ENCODE measurements at places on chromosomes 16 and 17.
A peak's percentile ranks its signal among the peaks of the same experiment; 100 is the strongest.

DNA sequence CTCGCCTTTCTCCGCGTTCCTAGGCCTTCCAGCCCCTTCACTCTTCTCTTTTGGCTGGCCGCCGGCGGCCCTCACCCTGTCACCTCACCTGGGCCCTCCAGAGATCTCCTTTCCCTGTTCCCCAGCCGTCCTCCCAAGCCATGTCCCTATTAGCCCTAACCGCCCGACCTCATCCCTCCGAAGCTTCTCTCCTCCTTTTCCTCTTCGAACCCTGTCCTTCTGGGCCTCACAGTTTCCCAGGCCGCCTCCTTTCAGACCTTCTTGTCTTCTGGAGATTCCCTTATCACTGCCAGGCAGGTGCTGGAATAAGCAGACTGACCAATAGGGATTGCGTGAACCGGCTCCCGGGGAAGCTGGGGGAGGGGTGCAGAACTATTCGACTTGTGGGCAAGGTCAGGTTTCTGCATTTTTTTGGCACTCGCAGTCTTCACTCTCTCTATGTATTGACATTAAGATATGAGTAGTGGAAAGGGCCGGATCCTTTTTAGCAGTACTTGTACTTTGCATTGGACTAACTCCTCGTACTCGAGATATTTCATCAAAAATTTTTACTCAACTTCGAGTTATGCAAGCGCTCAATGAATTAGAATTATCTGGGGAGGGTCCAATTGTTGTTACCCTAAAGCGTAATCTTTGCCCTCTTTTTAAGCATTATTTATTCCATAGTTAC lies 690 bp downstream of the RHOT1 start:
- DNase-seq: peak; percentile 51

DNA sequence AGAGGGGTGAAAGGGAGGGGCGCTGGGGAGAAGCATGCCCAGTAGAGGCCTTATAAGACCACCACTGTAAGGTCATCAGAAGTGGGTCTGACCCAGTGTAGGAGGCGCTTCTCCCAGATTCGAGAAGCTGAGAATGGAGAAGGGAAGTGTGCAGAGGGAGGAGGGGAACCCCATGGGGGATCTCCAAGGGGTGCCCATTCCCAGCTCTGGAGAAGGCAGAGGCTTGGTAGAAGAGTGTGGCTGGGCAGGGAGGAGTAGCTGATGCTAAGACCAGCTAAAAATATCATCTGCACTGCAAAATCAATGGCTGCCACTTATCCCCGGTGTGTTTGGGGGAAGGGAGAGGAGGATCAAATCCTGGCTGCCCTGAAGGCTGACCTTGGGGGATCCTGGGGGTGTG lies 7.2 kb downstream of the NGFR start:
- DNase-seq: no peak

GRCh38 chr16:68100488-68100887 lies 15.3 kb downstream of the NFATC3 start:
- DNase-seq: no peak

DNA sequence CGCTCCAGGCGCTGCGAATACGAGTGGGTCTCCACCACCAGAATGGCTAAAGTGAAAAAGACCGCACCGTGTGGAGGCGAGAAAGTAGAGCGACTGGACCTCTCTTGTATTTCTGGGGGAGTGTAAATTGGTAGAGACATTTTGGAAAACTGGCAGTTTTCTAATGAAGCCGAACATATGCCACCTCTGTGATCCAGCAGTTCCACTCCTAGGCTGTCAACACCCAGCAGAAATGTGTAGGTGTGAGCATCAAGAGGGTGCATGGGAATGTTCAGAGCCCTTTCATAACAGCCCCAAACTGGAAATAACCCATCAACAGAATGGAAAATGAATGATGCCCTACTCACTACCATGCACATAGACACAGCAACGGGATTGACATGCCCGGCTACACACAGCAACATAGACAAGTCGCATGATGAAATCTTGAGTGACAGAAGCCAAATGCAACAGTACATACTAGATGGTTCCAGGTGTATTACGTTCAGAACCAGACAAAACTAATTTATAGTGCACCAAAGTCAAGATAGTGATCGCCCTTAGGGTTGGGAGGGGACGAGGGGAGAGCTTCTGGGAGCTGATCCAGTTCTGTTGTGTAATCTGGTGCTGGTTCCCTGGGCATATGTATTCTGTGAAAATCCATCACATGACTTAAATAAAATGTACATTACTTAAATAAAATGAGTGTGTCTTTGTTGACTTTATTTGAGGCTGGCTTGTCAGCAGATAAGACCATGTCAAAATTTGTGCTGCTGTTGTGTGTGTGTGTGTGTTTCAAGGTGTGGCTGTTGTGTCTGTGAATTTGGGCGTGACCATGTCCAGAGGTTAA lies 877 bp upstream of the BCL7C start:
- DNase-seq: no peak

GRCh38 chr16:2767140-2767731 lies 9.8 kb downstream of the ELOB start:
- DNase-seq: no peak

GRCh38 chr17:37708008-37708615 lies 36.7 kb downstream of the HNF1B start:
- no peak for DNase-seq

GRCh38 chr17:41627316-41628072 lies 3.1 kb upstream of the KRT17 start:
- no peak for DNase-seq

- no peak for DNase-seq
These were observed 275.7 kb downstream of the TOX3 start for GRCh38 chr16:52271088-52271750.

DNA sequence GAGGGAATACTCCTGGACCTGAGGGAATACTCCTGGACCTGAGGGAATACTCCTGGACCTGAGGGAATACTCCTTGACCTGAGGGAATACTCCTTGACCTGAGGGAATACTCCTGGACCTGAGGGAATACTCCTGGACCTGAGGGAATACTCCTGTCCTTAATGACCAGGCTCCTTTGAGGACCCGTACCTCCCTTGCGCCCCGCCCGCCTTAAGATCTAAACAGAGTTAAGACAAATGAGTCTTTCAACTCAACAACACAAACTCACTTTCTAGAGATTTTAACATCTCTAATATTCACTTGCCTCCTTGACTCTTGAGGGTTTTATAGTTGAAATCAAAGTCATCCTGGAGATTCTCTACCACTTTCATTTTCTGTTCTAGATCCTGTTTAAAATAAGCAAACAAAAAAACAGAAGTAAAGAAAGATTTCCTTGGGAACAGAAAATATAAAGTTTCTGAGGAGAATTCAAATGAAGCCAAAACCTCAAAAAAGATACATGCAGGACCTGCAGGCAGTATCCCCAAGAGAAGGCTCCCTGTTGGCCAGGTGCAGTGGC lies 49.7 kb downstream of the STAT3 start:
- no peak for DNase-seq

- DNase-seq: no peak
These were observed 132.3 kb upstream of the RPL38 start for GRCh38 chr17:74070998-74071679.

- DNase-seq: no peak
These were observed 84.5 kb downstream of the MRM3 start for GRCh38 chr17:866568-867103.

DNA sequence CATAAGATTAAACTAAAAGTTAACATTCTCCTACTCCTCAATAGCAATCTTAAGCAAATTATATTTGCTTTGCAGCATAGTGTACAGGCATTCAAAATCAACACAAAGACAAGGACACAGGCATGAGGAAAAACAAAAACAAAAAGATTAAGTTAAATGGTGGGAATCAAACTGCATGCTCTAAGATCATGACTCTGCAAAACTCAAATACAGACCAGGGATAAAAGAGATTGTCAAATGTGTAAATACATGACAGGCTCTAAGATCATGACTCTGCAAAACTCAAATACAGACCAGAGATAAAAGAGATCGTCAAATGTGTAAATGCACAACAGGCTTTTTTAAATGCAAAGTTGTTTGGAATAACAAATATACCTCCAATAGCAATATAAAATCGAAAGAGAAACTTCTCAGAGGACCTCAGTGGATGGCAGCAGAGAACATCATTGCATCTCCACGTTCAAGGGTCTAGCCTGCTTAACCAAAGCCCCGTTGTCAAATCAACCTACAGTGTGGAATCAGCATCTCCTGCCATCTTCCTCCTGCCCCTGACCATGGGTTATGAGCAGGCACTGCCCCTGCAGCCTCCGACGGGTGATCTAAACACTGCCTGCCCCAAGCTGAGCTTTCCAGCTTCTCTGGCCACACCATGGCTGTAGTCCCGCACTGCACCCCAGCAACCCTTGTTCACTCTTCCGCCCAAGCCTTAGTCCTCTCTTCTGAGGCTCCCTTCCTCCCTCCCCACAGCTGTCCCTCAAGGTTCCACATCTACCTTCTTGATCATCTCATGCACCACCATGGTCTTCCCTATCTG lies 446.1 kb downstream of the SOX9 start:
- DNase-seq: no peak

DNA sequence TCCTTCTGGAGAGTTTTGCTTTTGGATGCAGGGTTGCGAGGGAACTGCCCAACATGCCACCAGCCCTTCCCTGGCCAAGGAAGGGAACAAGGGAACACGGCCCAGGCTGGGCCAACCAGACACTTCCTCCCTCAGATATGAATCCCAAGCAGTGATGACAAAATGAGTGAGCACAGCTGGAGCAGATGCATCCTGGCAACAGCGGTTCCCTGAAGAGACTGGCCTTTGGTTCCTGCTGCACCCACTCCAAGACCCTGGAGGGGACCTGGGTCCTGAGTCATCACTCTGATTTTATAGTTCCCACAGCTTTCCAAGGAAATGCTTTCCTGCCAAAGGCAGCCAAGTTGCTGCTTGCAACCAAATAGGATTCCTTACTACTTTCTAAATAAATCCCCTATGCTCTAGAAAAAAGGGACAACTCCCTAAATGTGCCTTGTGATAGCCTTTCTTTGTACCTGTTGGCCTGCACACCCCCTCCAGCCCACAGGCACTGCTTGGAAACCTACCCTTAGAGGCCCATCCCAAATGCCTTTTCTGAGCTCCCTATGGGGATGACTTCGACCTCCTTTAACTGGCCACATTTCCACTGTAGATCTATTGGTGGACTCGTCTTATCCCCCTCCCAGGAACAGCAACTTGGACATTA lies 5.3 kb downstream of the ST3GAL2 start:
- peak; percentile 66 for DNase-seq

GRCh38 chr16:89352091-89352681 lies 134.7 kb downstream of the ZNF778 start:
- DNase-seq: no peak

DNA sequence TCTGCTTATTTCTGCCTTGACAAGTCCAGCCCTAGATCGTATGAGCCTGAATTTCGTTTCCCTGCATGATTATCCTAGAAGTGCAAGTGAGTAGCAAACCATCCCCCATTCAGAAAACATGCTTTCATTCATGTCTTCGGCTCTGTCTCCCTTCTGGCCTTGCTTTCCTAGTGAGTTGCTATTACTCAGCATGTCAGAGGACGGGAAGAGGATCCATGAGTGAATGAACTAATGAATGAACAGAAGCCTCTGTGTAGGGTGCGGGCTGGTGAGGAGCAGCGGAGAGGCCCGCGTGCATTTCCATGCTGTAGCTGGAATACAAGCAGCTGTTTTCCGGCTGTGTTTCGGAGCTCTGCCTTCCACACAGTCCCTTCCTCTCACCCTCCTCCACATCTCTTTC lies 155.7 kb upstream of the NOL11 start:
- DNase-seq: no peak

- no peak for DNase-seq
These were observed 11.5 kb downstream of the TRIM25 start for GRCh38 chr17:56902348-56902747.

DNA sequence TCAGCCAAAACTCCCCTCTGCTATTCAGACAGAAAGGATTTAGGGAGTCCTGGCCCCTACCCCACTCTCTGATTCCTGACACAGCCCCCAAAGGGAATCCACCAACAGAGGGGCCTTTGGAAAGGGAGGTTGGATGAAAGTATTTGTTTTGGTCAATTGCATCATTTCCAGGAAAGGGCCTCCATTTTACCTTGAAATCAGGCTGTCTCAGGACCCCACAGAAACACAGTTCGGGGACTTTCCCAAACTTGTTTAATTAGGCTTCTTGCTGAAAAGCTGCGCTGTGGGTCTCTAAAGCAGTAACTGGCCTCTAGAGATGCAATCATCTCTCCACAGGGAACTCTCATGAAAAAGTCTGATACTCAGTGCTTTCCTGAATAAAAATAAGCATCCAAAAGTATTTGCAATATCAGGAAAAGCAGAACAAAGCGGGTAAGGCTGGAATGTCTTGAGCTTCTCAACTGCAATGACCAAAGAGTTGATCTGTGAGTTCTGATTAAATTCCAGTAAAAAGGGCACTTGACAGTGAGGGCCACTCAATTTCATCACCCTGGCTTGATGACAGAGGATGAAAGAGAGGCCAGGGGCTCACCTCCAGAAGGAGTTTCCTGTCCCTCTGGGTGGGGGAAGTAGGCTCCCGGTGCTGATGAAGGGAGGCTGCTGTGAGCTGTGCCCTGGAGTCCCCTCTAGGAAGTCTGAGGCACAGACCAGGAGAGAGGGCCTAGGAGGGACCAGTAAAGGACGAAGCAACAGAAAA lies 36.3 kb downstream of the LYRM9 start:
- no peak for DNase-seq

DNA sequence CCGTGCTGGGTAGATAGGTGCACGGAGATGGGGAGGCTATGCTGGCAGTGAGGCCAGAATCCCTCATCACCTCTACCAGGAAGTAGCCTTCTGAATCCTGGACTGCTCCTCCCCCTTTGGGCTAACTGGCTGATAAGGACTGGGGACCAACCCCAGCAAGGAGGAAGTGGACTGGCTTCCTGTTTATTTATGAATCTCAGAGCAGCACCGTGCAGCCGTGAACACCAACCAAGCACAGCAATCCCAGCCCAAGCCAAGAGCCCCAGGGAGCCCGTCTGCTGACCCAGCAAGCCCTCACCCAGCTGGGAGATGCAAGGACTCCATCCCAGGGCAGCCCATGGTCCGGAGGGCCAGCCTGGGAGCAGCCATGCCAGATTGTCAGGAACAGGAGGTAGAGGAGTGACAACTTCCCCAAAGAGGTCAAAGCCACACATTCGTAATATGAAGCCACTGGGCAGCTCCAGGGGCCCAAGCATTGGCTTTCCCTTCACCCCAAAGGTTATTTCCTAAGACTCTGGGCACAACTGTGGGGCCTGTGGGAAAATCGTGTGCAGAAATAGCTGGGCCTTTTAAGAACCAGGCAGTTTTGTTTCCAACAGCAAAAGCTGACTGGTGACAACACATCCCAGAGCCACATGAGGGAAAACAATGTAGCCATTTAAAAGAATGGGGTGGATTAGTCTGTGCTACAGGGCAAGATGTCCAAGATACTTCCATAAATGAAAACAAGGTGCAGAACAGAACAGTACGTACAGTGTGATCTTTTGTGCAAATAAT lies 23.9 kb downstream of the PHB1 start:
- no peak for DNase-seq

GRCh38 chr17:81093619-81094508 lies 58.9 kb downstream of the BAIAP2 start:
- no peak for DNase-seq

DNA sequence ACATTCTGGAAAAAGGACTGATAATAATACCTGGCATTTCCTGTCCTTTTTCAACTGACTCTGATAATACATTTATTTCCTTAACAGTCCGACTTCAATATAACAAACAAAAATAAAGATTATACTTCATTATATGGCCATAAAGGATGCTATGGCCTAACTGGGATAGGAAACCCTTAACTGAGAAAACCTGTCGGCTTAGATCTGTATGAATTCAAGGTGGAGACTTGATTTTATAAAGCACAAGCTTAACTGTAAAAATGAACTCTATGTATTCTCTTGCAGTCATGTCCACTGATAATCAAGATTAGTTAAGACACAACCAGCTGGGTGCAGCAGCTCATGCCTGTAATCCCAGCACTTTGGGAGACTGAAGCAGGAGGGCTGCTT lies 102.2 kb downstream of the MYO1D start:
- DNase-seq: no peak
